ENCODE measurements at places on chromosomes 2 and 18.

DNA sequence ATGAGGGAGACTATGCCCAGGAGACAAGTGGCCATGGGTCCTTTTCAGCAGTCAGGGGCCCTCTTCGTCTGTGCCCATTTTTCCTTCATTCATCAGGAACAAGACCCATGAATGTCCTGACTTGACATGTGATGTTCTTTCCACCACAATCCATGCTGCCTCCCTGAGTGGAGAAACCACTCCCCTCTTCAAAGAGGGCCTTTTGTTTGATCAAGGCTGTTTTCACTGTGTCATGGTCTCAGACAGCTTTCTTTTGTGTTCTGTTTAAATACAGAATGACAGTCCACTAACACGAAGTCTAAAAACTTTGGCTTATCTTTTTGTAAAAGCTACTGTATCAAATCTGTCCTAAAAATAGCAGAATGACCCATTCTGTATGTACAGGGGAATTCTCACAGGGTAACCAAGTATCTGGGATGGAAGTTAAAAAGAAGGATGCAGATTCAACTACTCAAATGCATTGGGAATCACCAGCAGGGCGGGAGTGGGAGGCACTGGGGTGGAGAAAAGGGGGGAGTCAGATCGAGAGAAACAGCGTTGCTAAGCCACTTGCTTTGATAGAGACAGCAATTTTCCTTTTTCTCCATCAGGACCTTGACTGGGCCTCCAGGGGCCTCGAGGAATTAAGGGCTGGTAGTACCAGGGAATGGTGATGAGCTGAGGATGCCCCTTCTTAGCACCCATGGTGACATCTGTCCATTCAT is 13.9 kb downstream of the LRP2 start:
- no peak for DNase-seq

GRCh38 chr2:215262741-215263362 is 49.0 kb upstream of the ATIC start:
- no peak for DNase-seq

- no peak for DNase-seq
Observed at GRCh38 chr2:109448946-109449788, 164.6 kb downstream of the SEPTIN10 start.

DNA sequence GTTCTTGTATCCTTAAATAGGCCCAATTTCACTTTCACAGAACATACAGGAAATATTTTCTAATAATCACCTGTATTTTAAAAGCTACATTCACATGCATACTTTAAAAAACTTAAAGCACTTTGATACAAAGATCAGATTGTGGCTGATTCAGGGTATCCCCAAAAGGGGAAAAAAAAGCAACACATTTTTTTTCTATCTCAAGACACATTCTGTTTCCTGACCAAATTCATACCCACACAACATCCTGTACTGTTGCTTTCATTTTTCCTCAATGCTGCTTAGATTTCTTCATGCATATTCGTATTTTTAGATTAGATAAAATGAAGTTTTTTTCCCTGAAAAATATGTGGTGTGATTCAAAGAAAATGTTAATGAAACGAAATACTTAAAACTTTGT is 122.5 kb downstream of the TMEFF2 start:
- no peak for DNase-seq

DNA sequence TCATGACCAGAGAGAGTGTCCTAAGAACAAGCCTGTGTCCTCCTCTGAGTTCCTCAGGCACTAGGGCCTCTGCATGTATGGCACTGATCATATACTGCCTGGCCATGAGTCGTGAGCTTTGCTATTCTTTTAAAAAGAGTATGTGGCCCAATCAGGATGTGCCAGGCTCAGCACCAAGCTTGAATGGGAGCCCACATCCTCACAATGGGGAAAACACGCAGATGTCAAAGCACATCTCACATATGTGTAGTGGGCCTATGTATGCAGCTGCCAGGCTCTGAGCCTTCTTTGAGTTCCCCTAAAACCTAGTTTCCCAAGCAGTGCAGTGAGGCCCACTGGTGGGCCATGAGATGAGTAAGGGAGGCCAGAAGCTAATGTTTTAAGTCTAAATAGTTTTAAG is 69.9 kb upstream of the SLC1A4 start:
- DNase-seq = no peak

DNA sequence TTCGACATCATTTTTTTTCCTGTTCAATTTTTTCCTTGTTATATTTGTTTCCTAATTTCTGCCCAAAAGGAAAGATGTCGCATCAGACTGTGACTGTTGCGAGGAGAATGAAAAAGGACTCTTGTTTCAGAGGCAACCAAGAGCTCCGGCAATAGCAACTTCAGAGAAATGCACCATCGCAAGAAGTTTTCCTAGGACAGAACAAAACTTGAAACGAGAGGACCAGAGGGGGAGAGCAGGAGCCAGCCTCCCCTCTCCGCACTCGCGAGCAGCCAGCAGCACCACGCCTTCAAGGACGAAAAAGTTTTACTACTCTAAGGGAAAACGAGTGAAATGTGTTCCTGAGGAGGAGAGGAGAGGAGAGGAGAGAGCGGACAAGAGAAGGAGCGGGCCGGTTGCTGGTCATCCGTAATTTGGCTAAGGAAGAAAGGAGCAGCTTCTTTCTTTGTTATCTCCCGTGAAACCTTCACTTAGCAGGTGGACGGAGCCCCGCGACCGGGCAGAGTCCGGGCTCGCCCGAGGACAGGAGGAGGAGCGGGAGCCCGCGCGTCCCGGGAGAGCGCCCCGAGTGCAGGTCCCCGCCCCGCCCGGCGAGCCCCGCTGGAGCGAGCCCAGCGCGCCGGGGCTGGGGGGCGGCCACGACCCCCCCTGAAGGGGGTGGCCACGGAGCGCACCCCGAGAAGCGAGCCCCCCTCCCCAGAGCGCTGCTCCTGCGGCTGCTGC is 744 bp downstream of the POU3F3 start:
- DNase-seq = no peak

DNA sequence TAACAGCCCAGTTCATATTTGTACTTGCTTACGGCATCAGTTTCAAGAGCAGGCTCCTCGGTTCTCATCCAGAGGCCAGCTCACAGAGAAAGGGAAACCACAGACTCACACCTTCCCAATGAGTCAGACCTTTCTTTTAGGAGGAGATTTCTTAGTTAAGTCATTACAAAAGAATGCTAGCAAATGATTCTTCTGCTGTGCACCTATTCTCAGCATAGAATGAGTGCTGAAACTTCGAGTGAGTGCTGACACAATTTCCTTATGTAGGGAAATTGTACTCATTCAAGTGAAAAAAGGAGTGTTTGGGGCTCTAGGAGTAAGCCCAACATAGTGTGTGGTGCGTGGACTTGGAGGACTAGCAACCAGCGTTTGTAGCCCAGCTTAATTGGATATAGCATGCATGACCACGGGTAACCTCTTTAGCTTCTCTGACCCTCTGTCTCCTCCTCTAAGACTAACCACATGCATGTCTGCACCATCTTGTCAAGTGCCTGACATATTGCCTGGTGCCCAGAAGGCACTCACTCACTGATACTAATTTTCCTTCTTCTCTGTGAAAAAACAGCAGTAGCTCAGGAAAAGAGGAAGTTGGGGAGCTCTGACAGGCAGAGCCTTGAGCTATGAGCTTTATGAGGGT is 87.0 kb downstream of the ALPK2 start:
- peak; percentile 97 for DNase-seq

- DNase-seq = no peak
Observed at GRCh38 chr2:67216881-67217280, 180.3 kb upstream of the ETAA1 start.

DNA sequence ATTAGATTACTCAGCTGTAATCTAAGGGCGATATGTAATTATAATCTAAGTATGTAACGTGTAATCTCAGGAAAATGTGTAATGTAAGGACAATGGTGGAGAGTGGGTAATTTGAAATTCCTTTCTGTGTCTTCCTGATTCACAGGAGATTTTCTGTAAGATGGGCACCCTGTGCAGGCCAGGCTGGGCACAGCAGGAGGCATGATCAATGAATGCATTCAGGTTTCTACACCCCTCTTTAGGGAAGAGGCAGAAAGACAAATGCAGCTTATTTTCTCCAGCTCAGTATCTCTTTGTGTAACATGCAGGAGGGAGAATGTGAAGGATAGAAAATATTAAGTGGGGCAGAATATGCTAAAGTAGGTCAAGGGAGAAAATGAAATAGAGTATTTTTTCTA is 320.1 kb downstream of the PIK3C3 start:
- no peak for DNase-seq

DNA sequence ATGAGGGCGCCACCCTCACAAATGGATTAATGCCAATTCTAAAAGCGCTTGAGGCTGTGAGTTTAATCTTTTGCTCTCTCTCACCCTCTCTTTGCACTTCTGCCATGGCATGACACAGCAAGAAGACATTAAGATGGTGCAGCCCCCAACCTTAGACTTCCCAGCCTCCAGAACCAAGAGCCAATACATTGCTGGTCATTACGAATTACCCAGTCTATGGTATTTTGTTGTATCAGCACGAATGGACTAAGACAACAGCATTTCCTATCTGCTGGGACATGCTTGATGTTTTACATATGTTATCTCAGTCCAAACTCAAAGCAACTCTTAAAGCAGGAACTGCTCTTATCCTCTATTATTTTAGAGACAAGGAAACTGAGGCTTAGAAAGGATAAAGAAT is 222.9 kb downstream of the STK39 start:
- DNase-seq = no peak

GRCh38 chr2:109134741-109135358 is 5.8 kb downstream of the SH3RF3 start:
- DNase-seq = no peak

- no peak for DNase-seq
Observed at GRCh38 chr2:224875153-224875552, 159.0 kb upstream of the CCDC195 start.

DNA sequence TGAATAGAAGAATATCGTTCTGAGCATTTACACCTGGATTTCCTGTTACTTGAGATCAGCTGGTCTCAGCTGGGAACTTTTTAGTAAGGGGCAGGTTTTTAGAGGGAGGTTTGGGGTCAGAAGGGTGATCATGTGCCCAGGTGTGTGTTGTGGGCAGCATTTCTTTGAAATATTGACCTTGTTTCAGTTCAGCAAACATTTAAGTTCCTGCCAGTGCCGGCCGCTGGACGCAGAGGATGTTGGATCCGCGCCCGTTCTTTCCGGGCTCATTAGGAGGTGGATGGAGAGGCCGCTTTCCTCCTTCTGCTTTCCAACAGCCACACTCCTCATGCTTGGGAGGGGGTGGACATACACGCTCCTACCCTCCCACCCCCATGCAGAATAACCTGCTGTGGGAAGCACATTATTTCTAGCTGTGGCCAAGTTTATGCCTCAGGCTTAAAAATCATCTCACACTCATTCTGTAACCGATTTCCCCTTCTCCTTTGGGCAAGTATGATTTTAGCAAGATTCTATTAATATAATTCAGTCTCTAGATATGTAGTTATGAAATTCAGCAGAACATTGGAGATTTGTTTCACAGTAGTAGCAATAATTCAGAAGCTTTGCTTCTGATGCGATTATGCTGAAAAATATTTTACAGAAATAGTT is 131.4 kb downstream of the ZNF236 start:
- no peak for DNase-seq
